ENCODE measurements at places on chromosomes 3 and 15. TPM values are rescaled to one million over a fixed set of nuclear protein-coding genes. Genes with fewer than 3 reads are reported as not detected.

Gene NUTM1
- not detected for polyA plus RNA-seq

Gene GPR27
- polyA plus RNA-seq: 2.2 TPM

Gene CLSTN2
- polyA plus RNA-seq: 0.47 TPM

Gene CAMK2N2
- 0.16 TPM for polyA plus RNA-seq

Gene EOMES
- 0.31 TPM for polyA plus RNA-seq

DNA sequence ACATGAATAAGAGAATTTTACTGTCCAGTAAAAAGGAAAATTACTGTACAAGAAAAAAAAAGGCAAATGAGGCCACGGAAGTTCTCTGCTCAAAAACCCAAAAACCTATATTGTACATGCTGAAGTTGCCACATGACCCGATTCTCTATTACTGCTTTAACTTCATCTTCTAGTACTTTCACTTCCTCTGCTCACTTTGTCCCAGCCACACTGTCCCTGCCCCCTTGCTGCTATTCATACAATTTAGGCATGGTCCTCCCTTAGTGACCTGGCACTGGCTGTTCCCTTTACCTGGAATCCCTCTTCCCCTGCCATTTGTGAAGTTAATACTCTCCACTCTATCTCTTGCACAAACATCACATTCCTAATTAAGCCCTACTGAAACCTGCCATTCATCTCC is 457.4 kb downstream of the MAGI1 start:
- no peak for DNase-seq

DNA sequence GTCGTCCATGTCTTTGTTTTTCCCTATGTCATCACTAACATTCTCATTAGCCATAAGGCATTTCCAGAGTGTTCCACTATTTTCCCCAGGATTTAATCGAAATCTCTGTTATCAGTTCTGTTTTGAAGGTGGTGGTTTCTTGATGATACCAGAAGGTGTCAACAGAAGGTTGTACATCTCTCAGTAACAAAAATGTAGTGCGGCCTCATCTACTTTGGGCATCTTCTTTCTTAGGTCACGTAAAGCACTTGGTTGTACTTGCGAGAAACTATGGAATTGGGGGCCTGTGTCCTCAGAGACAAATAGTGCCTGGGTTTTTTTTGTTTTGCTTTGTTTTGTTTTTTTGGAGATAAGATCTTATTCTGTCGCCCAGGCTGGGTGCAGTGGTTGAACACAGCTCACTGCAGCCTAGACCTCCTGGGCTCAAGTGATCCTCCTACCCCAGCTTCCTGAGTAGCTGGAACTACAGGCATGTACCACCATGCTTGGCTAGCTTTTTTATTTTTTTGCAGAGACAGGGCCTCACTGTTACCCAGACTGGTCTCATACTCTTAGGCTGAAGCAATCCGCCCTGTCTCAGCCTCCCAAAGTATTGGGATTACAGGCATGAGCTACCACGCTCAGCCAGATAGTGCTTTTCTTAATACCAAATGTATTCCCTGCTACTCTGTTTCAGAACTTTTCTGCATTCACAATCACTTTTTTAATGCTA is 61.2 kb upstream of the FURIN start:
- DNase-seq: no peak

DNA sequence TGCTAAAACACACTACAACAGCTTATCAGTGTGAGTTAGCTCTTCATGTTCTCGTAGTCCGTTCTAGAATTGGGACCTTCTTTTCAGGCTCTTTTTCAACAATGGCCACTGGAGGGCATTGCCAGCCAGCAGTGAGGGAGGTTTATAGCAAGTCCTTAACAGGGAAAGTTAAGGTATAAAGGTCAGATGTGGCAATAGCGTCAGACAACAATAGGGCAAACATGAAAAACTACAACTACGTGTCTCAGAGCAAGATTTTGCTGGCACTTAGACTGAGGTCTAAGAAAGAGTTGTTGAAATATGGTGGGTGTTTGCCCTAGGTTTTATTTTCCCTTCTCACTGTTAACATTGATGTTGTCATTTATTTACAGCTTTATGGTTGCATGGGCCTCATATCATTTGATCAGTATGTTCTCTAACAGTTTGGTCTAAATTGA is 161.4 kb downstream of the GMNC start:
- DNase-seq: no peak

- DNase-seq: no peak
Measured at GRCh38 chr3:35992041-35992440, 352.7 kb downstream of the ARPP21 start.

DNA sequence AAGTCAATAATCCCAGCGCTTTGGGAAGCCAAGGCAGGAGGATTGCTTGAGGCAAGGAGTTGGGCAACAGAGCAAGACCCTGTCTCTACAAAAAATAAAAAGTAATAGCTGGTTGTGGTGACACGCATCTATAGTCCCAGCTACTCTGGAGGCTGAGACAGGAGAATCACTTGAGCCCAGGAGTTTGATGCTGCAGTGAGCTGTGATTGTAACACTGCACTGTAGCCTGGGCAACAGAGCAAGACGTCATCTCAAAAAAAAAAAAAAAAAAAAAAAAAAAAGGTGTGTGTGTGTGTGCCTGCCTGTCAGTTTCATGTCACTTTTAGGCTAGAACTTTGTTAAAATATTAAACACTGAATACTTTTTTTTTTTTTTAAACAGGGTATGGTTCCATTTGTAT is 28.4 kb downstream of the DNAJC19 start:
- no peak for DNase-seq

- no peak for DNase-seq
Measured at GRCh38 chr3:8756671-8757070, 12.7 kb downstream of the OXTR start.

GRCh38 chr3:115512565-115513415 is 110.5 kb upstream of the GAP43 start:
- DNase-seq: peak; percentile 24

- DNase-seq: no peak
Measured at GRCh38 chr3:132723024-132723950, 1.1 kb upstream of the NPHP3 start.

DNA sequence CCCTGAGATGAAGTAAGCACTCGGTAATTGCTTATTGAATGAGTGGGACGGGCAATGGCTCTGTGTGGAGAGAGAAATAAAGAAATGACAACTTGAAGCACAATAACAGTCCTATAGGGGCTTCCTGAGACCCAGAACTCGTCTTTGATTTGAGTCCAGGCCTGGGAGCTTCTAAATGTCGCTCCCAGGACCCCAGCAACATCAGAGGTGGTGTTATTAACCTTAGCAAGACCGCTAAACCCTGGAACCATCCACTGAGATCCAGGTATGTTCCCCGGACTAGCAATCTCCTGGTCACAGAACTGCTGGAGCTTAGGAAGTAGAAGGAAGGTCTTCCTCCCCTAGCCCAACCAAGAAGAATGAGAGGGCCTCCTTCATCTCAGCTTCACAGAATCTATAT is 160.0 kb downstream of the MINAR1 start:
- no peak for DNase-seq

DNA sequence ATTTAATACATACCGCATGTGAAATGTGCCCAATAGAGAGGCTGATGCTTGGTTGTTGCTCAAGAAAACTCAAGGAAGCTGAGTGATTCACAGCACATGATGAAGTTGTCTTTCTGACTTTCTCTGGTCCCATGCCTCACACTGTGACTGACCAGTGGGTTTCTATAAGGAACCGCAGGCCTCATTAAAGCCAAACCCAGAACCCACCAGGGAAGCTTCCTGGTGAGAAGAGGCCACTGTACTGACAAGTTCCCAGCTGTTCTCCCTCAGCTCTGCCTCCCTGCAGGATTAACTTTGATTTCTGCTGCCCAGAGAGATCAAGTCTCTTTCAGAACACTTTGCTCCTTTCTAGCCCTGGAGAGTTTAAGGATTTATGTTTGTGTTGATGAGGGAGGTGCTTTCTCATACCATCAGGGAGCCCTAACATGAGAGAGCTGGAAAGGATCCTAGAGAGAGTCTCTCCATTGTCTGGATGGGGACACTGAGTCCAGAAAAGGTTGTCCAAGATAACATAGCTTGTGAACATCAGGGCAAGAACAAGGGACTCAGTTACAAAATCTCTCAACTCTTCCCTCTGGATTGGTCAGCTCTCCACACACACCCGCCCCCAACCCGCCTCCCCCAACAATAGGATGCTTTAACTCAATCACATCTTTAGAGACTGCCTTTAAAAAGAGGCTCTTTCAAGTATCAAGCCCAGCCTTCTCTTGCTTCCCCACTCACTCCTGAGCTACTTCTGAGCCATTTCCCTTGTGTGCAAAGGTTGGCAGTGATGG is 303.2 kb upstream of the TLE3 start:
- no peak for DNase-seq

DNA sequence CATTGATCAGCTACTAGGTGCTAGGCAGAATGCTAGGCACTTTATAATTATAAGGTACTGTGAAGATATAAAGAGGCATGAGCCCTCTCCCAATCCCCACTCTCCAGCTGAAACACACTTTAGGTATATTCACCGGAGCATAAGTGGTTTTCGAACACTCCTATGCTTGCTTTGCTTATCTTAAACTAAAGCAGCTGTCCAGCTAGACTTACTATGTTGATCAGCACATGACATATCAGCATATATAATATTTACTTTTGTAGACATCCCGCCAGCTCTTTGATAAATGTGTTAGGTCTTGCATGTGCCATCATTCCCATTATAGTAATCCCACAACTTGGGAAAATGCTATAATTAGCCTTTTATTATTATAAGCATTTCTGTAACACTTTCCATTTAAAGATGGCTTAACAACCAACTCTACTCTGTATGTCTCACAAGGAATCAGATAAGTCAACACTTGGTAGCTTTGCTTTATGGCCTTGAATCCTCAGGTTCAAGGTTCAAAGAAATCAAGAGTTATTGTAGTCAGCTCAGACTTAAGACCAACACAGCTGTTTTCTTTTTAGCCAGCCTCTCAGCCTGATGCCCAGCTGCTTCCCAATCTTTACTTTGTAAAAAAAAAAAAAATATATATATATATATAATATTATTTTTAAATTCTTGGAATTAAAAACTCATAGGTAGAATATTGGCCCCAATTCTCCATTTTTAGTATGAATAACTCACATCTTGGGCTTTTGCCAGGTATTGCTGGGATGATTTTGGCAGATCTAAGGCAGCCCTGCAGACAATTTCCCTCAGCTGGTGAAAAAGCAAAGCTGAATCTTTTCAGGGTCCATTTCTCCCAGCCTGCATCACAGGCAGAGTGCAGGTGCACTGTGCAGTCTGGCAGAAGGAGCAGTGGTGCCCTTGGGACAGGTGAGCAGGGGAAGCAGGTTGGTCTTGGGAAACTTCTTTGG is 104.2 kb downstream of the THRB start:
- no peak for DNase-seq

DNA sequence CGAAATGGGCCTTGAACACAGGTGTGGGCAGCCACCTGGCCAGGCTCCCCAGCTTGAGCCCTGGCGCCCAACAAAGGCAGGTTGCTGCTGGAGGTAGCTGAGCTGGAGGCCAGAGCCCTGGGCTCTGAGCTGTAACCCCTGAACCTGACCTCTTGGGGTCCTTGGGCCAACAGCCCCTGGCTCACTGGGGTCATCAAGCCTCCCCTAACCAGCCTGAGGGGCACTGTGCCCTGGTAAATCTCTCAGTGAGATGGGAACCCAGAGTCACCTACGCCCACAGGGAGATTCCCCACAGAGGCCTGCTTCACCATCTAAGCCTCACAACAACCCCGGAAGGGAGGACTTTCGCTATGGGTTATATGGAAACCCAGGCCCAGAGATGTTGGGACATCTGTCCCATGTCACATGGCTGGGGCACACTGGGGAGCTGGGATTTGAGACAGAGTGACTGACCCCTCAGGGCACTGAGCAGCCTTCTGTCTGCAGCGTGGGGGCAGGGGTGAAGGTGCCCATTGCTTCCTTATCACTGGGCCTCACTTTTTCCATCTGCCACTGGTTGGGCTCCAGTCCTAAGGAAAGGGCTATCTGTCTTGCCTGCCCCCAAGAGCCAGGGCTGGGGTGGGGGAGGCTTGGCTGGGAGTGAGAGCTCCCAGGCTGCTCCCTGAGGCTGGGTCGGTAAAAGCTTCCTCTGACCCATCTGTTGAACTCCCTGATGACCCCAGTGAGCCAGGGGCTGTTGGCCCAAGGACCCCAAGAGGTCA is 59.1 kb downstream of the IQSEC1 start:
- no peak for DNase-seq

- no peak for DNase-seq
Measured at GRCh38 chr3:141485641-141486495, 959 bp upstream of the RASA2 start.

All from right lung (tissue), 10 donors.